ENCODE measurements at places on chromosomes 7 and 10.

GRCh38 chr7:121872831-121873288, at the start of gene PTPRZ1:
PTPRZ1 (plus strand) TSS chr7:121873161; CDS start chr7:121873500, 339 bp downstream.
- peak; percentile 11 for DNase-seq

DNA sequence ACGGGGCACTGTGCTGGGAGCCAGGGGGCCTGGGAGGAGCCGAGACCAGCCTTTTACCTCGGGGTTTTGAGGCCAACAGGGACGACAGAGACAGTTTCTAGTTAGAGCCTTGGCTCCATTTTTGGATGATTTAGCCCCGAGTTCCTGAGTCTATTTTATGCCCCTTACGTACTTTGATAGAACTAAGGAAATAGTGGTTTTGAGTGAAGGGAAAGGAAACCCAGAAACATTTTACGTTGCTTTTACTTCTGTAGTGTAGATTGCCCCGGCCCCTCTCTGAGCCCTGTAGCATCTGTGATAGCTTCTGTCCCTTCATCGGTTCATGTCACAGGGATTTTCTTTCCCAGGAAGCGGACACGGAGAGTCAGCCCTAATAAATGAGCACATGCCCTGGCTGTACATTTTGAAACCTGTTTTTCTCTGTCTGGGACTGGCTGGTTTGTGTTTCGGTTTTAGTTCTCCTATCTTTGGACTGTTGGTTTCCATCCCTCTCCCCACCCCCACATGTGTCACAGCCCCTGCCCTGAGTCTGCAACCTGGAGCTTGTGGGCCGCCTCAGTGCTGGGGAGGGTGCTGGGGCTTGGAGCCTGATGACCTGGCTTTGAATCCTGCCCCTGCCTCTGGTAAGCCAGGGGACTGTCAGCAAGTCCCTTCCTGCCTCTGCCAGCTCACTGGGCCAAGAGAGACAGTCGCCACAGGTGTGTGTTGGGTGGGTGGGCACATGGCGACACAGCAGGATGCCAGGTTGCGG, 6.9 kb upstream of the ORAI2 start:
- DNase-seq: no peak

DNA sequence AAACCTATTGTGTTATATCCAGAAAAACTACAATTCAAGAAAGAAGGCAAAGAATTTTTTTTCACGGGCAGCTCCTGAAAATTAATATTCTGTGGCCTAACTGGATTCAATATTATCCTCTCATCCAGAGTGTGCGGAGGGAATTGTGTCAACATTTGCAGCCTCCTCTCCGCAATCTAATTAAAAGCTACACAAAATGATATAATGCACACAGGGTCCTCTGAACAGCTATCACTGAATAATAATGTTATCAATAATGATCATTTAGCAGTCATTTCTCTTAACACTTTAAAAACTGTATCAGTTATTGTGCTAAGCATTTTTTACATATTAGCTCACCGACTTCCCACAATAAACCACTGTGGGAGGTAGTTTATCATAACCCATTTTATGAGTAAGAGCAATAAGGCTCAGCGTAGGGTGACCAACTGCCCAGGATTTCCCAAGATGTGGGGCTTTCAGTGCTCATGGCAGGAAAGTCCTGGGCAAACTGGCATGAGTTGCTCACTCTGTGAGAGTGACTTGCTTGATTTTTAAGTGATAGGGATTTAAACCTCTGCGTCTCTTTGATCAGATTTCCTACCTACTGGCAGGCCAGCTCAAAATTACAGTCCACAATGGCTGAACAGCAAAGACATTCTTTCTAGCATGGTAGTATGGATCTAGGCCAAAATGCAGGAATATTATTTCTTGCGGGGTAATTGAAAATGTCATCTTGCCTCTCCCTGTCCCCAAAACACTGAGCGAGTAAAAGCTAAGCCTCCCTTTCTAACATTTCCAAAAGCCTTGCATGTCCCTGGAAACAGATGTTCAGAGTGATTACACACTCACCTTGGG, 65.7 kb downstream of the AOAH start:
- DNase-seq: no peak

- peak; percentile 24 for DNase-seq
Observed at GRCh38 chr7:149794661-149795060, 21.3 kb upstream of the ZNF467 start.

DNA sequence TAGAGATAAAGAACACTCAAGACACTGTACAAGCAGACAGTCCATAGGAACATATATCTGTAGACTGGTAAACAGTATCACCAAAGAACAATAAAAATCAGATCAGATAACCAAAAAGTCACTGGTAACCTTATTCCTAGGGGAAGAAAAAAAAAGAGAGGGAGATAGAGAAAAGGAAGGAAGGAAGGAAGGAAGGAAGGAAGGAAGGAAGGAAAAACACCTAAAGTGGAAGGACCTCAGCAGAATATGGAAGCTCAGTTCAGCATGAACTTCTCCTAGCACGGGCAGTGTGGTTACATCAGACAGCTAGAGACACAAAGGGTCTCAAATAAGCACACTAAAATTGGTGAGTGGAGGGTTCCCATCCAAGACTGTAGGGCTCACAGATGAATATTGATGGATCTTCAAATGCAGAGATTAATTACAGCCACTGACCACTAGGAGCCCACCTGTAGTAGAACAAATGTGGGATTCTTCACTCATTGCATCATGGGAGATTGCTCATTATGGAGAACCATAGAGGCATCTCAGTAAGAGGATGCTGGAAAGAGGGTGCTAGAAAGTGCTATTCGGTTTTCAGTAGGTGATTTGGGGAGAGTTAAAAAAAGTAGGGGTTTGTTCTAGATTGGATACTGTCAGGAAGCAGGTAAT, 293.4 kb upstream of the C7orf33 start:
- DNase-seq: no peak
